ENCODE measurements at places on chromosomes 7 and 10.

DNA sequence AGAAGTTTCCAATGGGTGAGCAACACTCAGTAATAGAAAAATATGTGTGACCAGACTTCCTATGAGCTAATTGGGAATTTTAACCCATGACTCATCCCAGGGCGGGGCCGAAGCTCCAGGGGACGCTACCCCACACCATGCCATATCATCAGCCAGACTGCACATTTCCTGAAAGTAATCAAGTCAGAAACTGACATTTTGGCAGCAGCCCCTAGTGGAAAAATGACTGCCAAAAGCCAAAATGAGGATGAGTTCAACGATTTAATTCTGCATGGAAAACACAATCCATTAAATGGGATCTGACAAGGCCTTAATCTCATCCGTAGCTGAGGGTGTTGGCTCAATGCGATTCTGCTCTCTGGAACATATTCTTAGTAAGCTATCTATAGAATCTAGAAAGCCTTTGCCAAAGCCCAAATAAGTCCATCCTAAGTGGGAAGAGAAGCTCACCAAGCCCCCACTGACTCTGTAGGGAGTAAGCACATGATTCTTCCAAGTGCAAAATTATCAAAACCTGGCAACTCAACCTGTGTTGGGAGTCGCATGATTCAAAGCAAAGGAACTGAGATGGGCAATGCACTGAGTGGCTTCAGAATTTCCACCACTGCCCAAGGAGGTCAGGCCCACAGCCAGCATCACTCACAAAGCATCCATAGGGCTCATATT lies 93.1 kb upstream of the PDE1C start:
- no peak for DNase-seq

- DNase-seq = no peak
Measured at GRCh38 chr7:2488272-2488645, 12.1 kb upstream of the GRIFIN start.

GRCh38 chr7:49150486-49150885 lies 226.1 kb downstream of the CDC14C start:
- no peak for DNase-seq

- no peak for DNase-seq
Measured at GRCh38 chr10:43809211-43809930, 160.7 kb upstream of the ZNF32 start.

DNA sequence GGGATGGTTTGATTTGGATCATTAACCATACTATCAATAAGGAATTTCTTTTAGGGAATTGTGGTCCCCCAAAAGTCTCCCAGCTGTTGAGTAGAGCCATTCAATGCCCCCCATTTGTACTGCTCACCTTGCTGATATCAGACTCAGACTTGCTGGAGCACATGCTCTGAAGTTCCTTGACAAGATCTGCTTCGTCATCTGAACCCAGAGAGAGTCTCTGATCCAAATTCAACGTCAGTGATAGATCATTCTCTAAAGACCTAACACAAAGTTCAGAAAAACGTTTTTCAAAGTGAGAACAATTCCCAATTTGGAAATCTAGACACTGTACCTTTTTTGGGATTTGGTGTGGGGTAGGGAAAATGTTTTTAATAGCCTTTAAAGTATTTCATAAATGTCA lies 153.9 kb downstream of the CTTNBP2 start:
- no peak for DNase-seq

- no peak for DNase-seq
Measured at GRCh38 chr7:70071766-70072165, 473.5 kb downstream of the AUTS2 start.

- no peak for DNase-seq
Measured at GRCh38 chr7:158550394-158550700, 37.3 kb downstream of the PTPRN2 start.

DNA sequence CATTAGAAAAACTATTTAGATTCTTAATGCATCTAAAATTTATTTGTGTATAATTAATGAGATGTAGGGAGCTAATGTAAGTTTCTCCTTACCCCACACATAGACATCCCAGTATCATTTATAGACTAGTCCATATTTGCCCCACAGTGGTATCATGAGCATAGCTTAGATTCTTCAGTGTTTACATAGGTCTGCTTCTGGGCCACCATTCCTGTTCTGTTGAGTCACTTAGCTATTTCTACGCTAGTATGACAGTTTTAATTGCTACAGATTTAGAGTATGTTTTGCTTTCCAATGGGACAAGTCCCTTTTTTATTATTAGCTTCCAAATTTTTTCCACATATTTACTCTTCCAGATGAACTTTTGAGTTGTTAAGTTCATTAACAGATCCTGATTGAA lies 69.4 kb downstream of the MCMBP start:
- DNase-seq = no peak

DNA sequence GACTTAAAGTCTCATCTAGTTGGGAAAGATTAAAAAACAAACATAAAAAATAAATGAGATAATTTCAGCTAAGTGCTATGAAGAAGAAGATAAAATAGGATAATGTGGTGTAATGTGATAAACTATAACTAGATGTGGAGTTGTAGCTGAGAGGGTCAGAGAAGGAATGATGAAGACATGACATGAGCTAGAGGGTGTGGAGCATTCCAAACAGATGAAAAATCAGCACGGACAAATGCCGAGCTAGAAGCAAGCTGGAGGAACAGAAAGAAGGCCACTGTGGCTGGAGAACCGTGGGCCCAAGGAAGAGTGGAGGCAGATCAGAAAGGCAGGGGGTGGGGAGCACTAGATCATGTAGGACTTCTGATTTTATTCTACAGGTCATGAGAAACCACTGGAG lies 70.6 kb downstream of the CDK6 start:
- DNase-seq = no peak

DNA sequence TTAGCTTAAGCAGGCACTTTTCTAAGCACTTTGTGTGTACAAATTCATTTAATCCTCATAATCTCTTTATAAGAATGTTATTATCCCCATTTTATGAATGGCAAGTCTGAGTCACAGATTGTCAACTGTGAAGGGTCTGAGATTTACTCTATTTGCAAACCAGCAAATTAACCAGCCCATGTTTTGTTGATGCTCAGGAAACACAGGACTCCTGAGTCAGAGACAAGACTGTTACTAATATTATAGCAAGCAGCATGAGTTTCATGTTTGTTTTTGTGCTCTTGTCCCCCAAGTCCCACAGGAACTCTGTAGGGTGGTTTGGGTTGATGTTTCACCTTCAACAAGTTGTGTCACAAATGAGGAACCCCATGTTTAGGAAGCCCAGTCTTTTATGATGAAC lies 182.0 kb upstream of the PPP1R3A start:
- DNase-seq = no peak

DNA sequence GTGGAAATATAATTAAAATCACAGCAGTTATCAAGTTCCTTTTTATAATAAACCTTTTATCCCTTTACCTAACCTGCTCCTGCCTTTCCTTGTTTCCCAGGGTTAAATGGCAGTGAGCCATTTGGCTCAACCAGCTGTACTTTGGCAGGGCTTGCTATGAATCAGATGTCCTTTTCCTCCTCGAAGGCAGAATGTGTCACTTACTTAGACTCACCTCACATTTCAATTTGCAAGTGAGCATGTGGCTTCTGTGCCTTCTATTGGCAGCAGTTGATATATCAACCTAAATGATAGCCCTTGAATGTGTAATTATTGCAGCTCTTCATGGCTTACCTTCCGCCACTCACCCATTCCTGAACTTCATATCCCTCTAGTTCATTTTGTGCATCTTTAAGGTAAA lies 301.7 kb downstream of the CSTF2T start:
- DNase-seq = peak; percentile 11

DNA sequence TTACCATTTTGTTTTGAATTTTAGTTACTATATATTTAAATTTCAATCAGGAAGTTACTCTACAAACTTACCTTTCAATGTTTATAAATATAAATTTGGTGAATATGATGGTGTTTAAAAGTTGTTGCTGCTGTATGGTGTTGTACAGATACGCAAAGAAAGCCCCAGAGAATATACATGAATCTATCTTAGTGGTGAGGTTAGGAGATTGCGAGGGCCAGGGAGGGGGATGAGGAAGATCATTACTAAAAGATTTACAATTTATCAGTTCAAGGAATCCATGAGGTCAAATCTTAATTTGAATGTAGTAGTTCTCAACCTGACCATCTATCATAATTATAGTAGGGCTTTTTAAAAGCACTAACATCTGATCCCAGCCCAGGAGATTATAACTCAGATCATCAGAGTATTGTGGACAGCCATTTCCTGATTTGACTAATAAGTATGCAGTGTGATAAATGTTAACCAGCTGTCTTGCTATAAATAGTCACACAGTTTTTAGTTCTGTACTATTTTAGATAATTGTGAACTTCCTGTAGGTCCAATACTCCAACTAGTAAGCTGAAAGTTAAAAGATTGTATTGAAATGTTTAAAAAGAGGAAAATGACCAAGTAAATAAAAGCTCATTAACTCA lies 23.6 kb downstream of the FAM3C start:
- no peak for DNase-seq

DNA sequence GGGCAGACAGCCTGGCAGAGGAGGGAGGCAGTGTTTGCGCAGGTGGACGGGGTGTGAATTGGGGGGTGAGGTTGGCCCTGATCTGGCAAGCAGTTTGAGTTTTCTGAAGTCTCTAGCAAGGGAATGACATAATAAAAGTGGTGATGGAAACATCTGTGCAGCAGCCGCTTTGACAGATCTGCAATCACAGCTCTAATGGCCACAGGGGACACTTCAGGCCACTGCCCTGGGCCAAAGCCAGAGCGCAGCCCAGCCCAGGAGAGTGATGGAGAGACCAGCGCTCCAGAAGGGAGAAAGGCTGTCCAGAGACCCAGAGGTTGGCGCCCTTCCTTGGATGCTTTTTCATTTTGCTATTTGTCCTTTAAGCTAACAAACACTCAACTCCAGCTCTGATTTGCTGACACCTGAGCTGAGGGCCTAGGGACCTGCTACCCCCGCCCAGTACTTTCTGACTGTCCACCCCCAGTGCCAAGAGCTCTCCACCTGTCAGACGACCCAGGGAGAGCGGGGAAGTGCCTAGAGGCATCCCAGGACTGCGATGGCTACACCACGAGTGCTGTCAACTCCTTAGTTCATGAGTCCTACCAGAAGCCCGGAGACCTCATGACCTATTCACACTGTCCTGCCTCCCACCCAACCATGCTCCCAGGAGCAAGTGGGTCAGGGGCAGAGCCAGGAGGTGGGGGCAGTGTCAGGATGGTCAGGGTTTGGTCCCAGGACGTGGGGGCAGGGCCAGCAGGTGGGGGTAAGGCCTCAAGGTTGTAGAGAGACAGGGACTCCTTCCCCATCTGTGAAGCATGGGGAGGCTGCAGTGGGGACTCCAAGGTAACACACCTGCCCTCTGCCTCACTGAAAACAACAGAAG lies 112.6 kb downstream of the PRKAG2 start:
- DNase-seq = no peak

- peak; percentile 40 for DNase-seq
Measured at GRCh38 chr10:47340608-47341170, 7.5 kb upstream of the RBP3 start.

DNA sequence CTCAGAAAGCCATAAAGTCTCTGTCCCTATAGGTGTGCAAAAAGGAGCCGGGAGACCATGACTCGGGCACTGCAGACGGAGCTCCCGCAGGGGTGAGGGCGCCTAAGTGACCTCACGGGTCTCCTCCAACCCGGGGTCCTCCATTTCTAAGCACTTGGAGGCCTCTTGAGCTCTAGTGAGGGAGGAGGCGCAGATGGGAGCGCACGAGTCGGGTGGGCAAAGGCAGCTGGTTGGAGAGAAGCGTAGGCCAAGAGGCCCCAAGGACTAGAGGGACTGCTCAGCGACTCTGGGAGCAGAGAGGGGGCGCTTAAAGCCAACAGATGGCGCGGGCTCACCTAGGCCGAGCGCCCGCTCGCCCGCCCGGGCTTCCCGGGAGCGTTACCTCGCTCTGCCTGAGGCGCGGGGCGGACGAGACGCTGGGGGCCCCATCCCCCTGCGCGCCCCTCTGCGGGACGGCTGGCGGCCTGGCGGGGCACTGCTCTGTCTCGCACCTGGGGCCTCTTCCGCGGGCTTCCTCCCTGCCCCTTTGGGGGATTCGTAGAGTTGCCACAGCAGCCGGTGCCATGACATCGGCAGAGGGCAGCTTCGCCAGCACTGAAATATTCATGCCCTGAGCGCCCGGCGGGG lies 523 bp upstream of the CDH23 start:
- DNase-seq = peak; percentile 69

DNA sequence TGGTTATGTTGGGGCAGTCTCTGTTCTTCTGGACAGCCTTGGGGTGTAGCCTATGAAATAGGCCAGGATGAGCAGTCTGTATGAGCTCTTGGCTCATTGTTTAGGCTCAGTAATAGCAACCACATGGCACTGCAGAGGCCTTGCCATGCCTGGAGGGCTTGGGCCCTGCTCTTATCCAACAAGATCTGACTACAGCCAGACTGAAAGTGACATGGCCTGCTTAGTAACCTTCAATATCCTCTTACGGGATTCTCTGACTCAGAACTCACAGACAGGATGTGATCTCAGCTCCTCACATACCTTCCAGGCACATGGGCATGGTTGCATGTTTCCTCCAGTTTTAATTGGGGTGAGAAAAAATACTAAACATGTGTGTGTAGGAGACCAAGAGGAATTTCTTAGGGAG lies 289.3 kb downstream of the PTEN start:
- no peak for DNase-seq

DNA sequence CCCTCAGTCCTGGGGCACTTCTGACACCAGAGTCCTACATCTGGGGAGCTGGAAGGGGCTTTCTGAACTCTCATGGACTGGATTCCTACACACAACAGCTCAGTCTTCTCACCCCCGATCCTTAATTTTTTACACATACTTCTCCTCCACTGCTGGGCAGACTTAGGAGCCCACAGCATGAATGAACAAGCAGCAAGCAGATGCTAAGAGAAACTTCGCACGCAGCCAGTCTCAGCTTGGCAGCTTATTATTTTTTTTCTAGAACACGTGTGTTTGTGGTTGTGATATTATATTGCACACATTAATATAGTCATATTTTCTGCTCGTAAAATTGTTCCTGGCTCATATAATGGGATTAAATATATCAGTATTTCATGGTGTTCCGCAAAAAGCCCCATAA lies 50.9 kb upstream of the LOXL4 start:
- DNase-seq = no peak

GRCh38 chr10:30294476-30295240 lies 54.4 kb downstream of the MTPAP start:
- no peak for DNase-seq

All from midbrain (tissue), 1 donor.